Fibroblast of lung (primary cell): ENCODE measurements at places on chromosomes 3 and 15. TPM values are rescaled to one million over a fixed set of nuclear protein-coding genes. Genes with fewer than 3 reads are reported as not detected.

- peaks cover 12% of the 10 kb centered on the region for H3K36me3 ChIP-seq
- H3K4me1 ChIP-seq = peaks cover 4% of the 10 kb centered on the region
- peak; percentile 94 for DNase-seq
- no peak overlapping the region for H3K4me3 ChIP-seq
- no peaks in the 10 kb centered on the region for H3K27me3 ChIP-seq
Measured at GRCh38 chr15:73573572-73573971, 59.6 kb downstream of the NPTN start.

DNA sequence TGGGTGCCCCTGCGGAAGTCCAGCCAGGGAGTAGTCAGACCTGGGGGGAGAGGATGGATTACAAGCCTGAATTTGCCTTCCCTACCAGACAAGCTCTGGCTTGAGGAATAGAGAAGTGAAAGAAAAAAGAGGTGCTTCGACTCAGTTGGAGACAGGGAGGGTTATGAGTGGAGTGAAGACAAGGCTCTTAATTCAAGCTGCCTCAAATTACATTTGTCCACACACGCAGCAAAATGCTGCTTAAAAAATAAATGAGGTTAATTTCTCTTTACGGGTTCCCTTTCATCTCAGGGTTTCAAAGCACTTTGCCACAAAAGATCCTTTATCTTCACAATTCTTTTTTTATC, 49.0 kb upstream of the SLC4A7 start:
- H3K4me1 ChIP-seq = peaks cover 21% of the 10 kb centered on the region
- DNase-seq = peak; percentile 55
- H3K27ac ChIP-seq = peak overlapping the region; percentile 82
- no peaks in the 10 kb centered on the region for H3K27me3 ChIP-seq
- no peaks in the 10 kb centered on the region for H3K36me3 ChIP-seq

DNA sequence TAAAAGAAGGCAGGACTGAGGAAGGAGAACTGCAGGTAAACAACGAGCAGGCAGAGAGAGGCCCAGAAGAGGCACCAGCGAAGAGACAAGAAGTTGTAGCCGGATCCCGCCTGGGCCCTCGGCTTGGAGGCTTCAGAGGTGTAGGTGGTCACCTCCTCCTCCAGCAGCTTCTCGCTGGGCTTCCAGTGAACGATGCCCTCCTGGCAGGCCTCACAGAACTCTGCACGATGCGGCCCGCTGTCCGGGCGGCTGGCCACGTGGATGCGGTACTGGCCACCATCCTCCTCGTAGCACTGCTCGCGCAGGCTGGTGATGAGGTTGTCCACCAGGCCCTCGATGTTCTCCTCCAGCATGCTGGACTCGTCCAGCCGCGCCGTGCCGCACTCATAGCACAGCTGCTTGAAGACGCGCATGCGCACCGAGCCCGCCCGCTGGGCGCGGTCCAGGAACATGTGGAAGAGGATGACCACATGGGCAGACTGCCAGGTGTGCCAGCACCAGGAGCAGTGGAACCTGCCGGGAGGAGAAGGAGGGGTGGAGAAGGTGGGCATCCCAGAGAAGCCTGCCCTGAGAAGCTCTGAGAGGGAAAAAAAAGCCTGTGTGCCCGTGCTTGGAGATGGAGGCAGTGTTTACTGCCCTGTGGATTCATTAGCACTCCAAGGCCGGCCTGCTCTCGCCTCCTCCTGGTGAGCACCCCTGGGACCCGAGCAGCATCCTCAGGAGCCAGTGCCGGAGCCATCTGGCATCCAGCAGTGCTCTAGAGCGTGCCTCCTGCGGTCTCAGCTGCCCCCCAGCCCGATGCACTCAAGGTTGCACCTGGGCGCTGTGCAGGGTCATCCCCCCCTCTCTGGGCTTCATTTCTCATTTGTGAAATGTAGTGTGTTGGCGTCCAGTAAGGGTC, 3.6 kb downstream of the RTP2 start:
- H3K27me3 ChIP-seq = peaks cover 4% of the 10 kb centered on the region
- DNase-seq = no peak
- no peaks in the 10 kb centered on the region for H3K36me3 ChIP-seq
- H3K27ac ChIP-seq = no peak overlapping the region
- peaks cover 4% of the 10 kb centered on the region for H3K4me1 ChIP-seq

GRCh38 chr15:42608110-42608531, 32.7 kb downstream of the STARD9 start:
- H3K27ac ChIP-seq = no peak overlapping the region
- no peak overlapping the region for H3K4me3 ChIP-seq
- peaks cover 4% of the 10 kb centered on the region for H3K4me1 ChIP-seq
- H3K27me3 ChIP-seq = no peaks in the 10 kb centered on the region
- no peak for DNase-seq
- H3K36me3 ChIP-seq = no peaks in the 10 kb centered on the region

GRCh38 chr3:138781012-138781470, 53.7 kb downstream of the PIK3CB start:
- no peak for DNase-seq
- H3K4me3 ChIP-seq = no peak overlapping the region
- no peaks in the 10 kb centered on the region for H3K27me3 ChIP-seq
- H3K27ac ChIP-seq = no peak overlapping the region

The C2CD4A gene
- not detected in 2 replicates for total RNA-seq

The VILL gene
- 6.7 and 9.4 TPM in 2 replicates for total RNA-seq

The HES1 gene
- total RNA-seq = 0.17 and 0.51 TPM in 2 replicates

The RASL12 gene
- 49.3 and 50.5 TPM in 2 replicates for total RNA-seq

The MESP2 gene
- 0.77 and 0.99 TPM in 2 replicates for total RNA-seq
